Activated CD4-positive, alpha-beta T cell treated with anti-CD3 and anti-CD28 coated beads, Interleukin-10, Interleukin-2, amounts not matched to agents 100 ng/mL and 50 ng/mL, durations not matched to agents 16 hours and 8 hours (primary cell): ENCODE measurements at places on chromosomes 11 and 22.

DNA sequence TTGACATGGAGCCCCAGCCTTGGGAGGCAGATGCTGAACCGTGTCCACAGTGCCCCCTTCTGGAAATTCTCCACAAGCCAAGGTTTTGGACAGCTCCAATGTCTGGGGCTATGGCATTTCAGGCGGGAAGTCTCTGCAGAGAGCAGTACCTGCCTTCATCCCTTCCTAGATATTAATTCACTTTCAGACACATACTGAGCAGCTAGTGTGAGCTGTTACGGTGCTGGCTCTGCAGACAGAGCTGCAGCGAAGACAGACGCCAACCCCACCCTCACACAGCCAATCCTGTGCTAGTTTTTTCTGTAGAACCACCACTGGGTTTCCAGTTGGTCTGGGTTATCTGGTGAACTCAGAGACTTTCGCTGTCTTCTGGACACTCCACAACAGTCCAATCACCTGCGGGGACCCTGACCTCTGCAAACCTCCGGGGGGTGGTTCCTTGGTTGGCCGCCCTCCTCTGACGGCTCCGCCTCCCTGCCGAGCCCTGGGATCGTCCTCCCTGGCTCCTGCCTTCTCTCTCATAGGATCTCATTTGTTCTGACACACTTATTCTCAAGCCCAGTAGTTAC is 9.1 kb downstream of the LMF2 start:
- peak; percentile 81 for DNase-seq

- peak; percentile 94 for DNase-seq
Measured at GRCh38 chr11:62555464-62556107, 9.0 kb upstream of the AHNAK start.

- DNase-seq, result no peak
Measured at GRCh38 chr11:90805172-90805571, 582.3 kb upstream of the CHORDC1 start.

- no peak for DNase-seq
Measured at GRCh38 chr11:96459751-96460150, 69.9 kb downstream of the JRKL start.

- DNase-seq, result peak; percentile 76
Measured at GRCh38 chr22:46739094-46739870, 1.2 kb upstream of the CERK start.

- DNase-seq, result no peak
Measured at GRCh38 chr11:955154-956063, 29.7 kb downstream of the AP2A2 start.

DNA sequence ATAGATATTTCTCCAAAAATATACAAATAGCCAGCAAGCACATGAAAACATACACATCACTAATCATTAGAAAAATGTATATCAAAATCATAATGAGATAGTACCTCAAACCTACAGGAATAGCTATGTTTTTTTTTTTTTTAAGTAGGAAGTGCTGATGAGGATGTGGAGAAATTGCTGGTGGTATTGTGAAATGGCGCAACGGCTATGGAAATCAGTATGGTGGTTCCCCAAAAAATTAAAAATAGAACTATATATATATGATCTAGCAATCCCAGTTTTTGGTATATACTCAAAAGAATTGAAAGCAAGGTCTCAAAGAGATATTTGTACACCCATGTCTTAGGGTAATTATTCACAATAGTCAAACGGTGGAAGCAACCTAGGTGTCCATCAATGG is 46.0 kb upstream of the HIPK3 start:
- DNase-seq, result no peak

DNA sequence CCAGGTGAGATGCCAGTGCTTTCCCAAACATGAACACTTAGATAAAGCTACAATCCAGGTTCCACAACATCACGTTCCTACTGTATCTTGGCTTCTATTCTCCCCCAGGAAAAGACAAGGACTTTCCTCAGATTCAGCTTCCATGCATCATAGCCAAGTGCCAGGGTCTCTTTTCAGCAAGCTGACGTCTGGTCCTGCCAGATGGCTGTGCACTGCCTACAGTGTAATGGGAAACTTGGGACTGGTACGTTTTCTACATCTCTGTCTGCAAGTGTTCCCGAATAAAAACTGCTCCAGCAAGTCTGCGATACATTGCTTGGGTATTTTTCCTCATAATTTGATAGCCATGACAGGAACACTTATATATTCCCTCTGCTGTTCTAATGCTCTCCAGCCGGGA is 412.5 kb downstream of the FAM181B start:
- DNase-seq, result no peak

GRCh38 chr11:121431820-121432526 is 20.1 kb upstream of the SORL1 start:
- DNase-seq, result peak; percentile 86

DNA sequence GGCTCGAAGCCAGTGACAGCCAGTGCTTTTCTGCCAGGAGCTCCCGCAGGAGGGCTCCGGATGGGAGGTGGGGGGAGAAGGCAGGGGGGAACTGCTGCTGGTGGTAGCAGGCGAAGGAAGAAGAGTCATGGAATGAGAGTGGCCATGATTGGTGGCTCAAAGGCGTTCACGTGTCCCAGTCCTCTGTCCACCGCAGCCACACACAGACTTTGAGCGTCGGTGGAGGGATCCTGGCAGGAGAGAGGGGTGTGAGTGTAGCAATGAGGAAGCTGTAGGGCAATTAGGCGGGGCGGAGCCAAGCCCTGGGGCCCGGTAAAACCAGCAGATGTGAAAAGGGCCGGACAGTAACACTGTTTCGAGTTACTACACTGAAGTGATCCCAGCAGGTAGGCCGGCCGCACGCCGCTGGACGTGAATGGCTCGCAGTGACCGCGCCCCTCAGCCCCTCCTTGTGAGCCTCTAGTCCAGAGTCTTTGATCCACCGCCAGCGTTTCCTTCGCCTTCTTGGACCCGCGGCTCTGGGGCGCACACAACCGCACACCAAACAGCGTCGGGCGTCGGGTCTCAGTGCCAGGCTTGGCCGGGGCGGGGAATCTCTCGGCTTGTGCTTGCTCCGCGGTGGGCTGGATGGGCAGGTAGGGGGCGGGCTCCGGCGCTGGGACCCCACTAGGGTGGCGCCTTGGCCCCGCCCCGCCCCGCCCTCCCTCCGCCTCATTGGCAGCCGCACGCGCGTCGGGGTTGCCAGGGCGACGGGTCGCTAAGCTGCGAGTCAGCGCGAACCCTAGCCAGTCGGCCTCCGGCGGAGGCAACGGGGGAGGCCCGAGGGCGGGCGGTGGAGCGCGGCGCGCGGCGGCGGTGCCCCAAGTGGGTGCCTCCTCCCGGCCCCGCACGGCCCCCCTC is at the start of gene LRRC10B:
TSS of gene LRRC10B (plus strand) at position 788 of the 900 bp plus-strand sequence. CDS start 250 bp downstream, outside the sequence.
- peak; percentile 51 for DNase-seq

- DNase-seq, result no peak
Measured at GRCh38 chr11:115535781-115536180, 31.6 kb upstream of the CADM1 start.

DNA sequence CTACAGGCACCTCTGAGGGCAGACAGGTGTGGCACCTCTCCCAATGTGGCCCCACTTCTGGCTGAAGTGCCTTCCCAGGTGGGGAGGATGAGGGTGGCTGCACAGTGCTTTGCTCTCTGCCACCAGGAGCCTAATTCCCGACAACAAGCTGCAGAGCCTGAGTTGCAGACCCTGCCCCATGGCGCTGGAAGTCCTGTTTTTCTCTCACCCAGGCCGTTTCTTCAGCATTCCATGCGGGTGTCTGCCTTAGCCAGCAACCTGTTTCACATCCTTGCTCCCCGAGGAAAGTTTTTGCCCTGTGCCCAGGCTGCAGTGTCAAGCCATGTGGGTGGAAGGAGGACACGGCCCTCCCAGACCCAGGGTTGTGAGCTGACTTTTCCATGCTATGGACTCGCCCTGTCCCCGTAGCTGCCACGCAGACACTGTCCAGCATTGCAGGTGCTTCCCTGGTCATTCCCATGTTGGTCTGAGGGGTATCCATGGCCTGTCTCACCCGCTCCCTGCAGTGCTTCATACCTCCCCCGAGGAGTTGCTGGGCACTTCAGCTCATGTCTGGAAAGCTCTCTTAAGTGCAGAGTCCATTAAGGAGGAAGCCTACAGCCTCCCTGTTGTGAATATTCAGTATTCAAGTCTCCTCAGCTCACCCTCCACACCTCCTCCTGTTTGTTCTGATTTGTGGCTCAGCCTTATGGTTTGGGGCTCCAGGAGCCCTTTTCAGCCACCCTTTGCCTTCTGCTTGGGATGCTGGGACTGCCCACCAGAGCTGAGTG is 2.9 kb downstream of the DAGLA start:
- no peak for DNase-seq

DNA sequence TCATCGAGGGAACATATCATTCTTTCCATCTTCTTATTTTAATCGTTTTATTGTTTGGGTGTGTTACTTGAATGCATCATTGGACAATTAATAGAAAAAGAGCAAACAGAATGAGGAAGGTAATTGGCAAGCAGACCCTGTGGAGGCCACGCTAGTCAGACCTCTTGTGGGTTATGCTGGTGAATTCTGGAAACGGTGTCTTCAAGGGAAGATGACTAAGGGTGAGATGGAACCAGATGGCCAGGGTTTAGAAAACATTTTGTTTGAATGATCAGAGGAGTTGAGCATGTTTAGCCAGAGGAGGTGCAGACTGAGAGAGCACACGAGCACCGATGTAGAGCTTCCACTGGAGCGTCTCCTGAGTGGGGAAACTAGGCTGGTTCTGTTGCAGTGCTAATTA is 8.5 kb downstream of the ST14 start:
- no peak for DNase-seq

GRCh38 chr11:76206327-76207081 is at the start of gene WNT11:
Gene WNT11 (minus strand): TSS chr11:76206502. CDS start chr11:76206407, 95 bp downstream.
- no peak for DNase-seq

DNA sequence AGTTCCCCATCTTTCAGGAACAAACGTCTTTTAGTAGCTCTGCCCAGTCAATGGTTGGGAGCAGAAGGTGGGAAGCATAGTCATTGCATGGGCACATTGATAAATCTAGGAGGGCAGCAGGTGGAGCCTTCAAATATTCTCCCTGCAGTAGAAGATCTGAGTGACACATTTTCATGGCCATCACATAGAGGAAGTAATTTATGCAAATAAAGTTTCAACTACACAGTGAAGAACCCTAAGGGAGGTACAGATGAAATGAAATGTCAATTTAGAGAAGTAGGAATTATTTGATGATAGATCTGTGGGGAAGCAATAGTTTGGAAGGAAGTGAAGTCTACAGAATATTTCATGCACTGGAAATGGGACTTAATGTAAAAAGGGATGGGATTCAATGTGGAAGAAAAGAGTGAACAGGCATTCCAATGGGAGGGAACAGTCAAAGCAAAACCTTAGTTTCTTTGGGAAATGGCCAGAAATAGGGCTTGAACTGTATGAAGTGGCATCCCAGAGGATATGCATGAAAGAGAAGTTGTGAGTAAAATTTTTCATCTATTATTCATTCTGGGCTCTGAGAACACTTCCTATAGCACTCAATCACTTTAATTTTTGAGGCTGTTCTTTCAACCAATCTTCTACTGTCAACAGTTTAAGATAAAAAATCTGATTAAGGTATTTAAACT is 256.2 kb upstream of the LUZP2 start:
- no peak for DNase-seq

DNA sequence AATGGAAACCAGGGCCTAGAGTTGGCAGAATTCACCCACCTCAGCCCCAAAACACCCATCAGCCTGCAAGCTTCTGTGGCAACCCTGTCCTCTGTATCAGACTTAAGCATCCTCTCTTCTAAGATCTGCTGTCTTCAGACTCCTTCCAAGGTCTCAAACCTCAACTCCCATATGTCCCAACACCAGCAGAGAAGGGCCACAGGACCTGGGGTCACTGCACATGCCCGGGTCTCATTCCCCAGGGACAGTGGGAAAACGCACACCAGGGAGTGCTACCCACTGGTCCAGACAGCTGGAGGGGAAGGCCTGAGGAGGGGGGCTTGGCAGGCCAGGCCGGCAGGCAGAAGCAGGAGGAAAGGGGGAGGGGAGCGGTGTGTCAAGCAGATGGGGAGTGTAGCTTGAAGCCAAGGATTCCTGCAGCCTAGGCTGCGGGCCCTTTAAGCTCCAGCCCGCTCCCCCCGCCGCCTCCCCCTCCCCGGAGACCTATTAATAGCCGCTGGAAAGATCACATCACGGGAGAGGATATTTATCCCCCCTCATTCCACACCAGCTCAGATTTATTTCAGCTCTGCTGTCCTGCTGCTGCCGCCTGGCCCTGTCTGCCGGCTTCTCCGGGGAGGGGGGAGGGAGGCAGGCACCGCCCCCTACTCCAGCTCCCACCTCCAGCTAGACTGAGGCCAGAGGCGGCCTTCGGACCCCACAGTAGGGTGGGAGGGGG is 16.7 kb downstream of the BCL9L start:
- no peak for DNase-seq

- no peak for DNase-seq
Measured at GRCh38 chr22:28802595-28803123, 2.3 kb upstream of the XBP1 start.

GRCh38 chr22:29480512-29481264 is 670 bp downstream of the NEFH start:
- DNase-seq, result peak; percentile 75

GRCh38 chr22:24008022-24008283 is 2.7 kb upstream of the GSTT4 start:
- DNase-seq, result no peak

DNA sequence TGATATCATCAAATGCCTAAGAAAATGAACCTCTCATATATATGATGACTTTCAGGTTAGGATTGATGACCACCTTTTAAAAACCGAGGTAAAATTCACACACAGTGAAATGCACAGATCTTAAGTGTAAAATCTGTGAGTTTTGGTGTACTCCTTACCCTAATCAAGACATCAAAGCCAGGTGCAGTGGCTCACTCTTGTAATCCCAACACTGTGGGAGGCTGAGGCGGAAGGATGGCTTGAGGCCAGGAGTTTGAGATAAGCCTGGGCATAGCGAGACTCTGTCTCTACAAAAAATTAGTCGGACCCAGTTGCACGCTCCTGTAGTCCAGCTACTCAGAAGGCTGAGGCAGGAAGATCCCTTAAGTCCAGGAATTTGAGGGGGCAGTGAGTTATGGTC is 140.4 kb downstream of the UVRAG start:
- DNase-seq, result no peak

GRCh38 chr11:83540728-83541127 is 254.6 kb upstream of the CCDC90B start:
- DNase-seq, result no peak

- no peak for DNase-seq
Measured at GRCh38 chr11:82012276-82012675, 721.4 kb downstream of the FAM181B start.

DNA sequence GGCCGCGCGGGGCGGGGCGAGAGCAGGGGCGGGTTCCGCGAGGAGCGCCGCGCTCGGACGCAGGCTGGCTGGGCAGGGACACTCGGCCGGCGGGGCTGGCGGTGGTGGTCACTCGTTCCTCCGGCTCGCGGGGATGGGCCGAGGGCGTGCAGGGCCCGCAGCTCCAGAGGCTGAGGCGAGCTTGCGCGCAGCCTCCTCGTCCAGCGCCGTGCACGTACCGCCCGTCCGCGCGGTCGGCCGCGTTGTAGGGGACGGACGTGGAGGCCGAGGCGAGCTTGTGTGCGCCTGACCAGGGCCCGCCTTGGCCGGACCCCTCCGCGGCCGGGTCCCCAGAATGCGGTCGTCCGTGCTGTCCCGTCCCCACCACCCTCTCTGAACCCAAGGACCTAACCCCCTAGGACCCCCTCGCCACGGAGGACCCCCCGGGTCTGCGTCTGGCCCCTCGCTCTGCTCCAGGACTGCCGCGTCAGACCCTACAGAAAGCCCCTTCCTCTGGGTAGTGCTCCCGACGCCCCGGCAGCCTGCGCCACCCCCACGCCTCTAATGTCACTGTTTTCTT is 569 bp upstream of the YPEL1 start:
- no peak for DNase-seq

- DNase-seq, result no peak
Measured at GRCh38 chr11:115676206-115676605, 172.0 kb upstream of the CADM1 start.

- DNase-seq, result no peak
Measured at GRCh38 chr11:30313580-30313979, 9.3 kb upstream of the ARL14EP start.
